ENCODE measurements at places on chromosomes 12 and 14.

- DNase-seq, result no peak
Measured at GRCh38 chr12:6582196-6582595, 14.1 kb upstream of the NOP2 start.

DNA sequence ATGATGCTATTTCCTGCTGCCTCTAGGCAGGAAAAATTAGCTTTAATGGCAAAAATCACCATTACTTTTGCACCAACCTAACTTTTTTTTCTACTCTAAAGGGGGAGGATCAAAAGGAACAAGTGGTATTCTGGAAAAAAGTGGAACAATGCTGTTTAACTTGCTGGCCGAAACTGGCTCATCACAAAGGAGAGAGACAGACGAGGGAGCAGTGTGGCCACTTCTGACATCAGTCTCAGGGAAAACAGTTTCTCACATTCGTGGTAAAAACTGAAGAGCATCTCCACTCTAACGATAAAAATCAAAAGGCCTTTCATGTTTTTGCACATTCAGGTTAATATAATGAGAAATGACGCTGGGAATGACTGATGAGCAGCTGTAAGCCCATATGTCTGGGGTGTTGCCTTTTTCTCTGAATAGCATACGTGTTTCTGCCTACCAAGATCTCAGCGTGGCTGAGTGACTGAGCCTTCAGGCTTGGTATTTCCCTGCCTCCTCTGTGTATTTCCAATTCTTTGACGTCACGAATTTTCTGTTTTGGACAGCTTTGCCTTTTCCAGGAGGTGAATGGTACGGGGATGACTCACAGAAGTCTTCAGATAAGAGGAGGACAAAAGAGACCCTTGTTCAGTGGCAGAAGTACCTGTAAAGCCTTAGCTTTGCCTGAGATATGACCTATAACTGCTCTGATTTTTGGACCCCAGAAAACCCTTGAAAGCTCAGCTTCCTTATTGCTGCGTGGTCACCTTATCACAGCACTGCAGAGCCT lies 358.8 kb downstream of the GLT1D1 start:
- no peak for DNase-seq

DNA sequence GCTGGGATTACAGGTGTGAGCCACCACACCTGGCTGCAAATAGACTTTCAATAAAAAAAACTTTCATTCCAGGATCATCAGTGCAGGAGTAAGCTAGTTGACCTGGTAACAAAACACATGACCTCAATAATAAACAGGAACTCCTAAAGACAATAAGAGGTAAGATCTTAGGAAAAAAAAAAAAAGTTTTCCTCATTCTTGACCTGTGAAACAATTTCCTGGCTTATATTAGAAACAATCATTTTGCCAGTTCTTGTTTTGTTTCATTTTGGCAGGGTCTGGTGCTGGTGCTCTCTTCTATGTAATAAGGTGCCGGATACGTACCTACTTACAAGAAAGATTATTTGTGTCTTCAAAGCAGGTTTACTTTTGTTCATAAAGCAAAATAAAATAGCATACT lies 90.6 kb upstream of the AMN1 start:
- DNase-seq, result no peak

DNA sequence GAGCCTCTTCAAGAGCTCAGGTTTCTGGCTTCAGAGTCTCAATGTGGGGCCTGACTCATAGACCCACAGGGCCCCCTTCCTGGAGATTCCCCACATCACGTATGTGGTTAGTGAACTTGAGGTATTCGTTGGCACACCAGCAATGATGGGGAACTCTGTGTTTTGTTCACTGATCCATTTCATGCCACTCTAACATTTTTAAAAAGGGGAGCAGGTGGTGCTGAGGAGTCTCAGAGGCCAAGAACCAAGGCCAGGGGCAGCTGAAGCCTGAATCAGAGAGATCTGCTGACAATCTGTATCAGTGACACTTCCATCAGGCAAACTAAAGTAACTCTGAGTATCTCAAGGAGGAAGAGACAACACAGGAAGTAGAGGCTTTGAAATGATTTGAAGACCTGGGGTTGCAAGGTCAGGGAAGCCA lies 323.4 kb downstream of the VRK1 start:
- DNase-seq, result no peak

DNA sequence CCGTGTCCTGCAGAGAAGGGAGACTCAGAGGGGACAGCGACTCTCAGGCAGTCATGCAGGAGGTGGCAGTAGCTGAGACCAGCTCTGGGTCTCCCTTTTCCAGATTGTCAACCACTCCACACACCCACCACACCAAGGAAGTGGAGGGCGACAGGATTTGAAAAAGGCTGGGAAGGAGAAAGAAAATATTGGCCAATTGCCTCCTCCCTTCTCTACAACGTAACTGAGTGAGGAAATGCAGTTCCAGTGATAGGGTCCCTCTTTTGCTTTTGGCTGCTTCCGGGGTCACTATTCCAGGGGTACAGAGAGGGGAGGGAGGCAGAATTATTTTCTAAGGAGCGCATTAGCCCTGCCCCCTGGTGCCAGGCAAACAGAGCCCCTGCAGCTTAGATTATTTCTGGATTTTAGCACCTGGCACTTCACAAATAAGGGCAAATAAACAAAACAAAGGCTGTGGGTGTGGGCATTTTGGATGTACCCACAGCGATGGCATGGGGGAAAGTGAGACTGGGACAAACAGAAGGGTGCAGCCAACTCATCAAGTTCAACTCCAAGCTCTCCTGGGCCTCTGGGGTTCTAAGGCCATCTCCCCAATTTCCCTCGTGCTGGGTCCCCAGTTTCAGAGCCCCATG lies 20.4 kb downstream of the ASB2 start:
- DNase-seq, result peak; percentile 82

DNA sequence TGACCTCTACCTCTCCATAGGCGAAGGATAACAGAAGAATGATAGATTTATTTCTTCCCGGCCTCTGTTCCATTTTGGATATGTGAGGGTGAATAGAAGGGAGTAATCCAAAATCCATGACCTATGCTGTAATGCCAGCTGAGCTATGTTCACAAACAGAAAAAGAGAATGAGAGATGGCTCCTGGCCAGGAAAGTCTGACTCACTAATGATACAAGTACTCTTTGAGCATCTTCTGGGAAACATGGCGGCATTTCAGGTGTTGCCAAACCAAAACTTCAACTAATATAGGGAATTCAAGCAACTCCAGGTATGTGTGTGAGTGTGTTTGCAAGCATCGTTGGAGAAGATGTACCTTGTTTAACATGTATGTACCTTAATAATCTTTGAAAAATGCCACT lies 55.1 kb downstream of the MED13L start:
- DNase-seq, result no peak

DNA sequence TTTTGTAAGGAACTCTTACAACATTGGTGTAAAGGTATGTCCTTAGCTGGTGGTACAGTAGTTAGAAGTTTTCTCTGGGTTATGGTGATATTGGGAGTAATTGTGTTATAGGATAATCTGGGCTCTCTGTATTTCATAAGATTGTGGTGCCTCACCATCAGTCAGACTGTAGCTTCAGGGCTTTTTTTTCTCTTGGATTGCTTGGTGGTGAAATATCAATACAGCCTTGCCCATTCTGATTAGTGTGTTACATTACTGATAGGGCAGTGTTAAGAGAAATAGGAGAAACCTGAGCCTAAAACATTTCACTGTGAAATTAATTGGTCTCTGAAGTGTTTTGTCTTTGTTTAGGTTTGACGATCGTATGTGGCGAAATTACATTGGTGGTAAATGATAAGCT lies 71.0 kb downstream of the RCOR1 start:
- no peak for DNase-seq

GRCh38 chr12:7460375-7461259 lies 16.7 kb upstream of the CD163L1 start:
- DNase-seq, result peak; percentile 47

GRCh38 chr14:69317102-69317755 lies 57.3 kb downstream of the GALNT16 start:
- no peak for DNase-seq

- DNase-seq, result no peak
Measured at GRCh38 chr12:96196781-96197180, 2.6 kb downstream of the ELK3 start.

- no peak for DNase-seq
Measured at GRCh38 chr12:54060174-54060974, 6.7 kb downstream of the HOXC4 start.

DNA sequence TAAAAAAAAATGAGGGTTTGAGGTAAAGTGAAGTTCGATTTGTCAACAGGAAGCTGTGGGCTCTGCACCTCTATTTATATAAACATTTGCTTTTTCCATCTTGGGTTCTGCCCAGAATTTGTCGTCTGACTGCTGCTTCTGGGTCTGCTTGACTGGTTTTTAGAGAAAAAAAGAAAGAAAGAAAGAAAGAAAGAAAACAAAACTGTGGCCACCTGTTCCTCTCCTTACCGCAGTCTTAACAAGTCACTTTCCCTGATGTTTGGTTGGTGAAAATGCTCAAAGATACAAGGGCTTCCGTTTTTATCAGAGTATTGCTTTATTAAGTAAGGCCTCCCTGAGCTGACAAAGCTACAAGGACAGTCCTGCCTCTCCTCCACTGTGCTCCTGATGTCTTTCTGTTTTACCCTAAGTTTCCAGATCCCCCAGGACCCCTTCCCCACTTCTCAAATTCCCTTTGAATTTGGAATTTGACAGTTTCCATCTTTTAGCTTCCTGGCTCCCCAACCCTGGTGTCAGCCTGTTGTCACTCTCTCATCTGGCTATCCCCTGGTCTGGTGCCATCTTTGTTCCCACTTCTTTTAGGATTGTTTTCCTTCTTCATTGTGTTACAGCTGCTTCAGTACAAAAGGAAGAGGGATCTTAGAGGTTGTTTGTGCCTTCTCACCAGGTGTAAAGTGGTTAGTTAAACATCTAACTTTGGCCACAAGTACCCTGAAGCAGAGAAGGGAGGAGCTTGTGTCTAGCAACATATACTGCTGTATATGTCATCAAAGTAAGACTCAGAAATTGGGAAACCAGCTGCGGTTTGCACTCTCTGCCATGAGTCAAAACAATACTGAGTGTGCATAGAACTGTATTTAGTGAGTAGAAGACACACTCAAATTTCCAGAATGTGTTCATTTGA lies 18.0 kb downstream of the MFAP5 start:
- no peak for DNase-seq

- no peak for DNase-seq
Measured at GRCh38 chr12:57620936-57621496, 9.8 kb downstream of the ARHGEF25 start.

- DNase-seq, result no peak
Measured at GRCh38 chr12:111580119-111580425, 19.0 kb downstream of the ATXN2 start.

GRCh38 chr12:130800312-130800711 lies 38.7 kb downstream of the STX2 start:
- DNase-seq, result no peak

DNA sequence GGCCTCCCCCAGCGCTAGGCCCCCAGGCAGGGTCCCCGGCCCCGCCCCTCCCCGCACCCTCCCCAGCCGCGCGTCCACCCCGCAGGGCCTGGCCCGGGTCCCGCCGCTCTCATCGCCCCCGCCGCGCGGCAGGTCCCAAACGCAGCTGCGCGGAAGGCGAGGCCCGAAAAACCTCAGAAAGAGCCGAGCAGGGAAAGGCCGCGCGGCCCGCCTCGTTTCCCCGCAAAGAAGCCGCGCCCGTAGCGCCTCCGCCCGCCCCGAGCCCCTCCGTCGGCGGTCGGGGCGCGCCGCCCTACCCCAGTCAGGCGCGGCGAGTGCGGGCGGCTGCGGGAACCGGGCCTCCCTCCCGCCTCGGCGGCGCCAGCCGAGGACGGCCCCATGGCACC lies 324 bp downstream of the POLE start:
- DNase-seq, result peak; percentile 77

DNA sequence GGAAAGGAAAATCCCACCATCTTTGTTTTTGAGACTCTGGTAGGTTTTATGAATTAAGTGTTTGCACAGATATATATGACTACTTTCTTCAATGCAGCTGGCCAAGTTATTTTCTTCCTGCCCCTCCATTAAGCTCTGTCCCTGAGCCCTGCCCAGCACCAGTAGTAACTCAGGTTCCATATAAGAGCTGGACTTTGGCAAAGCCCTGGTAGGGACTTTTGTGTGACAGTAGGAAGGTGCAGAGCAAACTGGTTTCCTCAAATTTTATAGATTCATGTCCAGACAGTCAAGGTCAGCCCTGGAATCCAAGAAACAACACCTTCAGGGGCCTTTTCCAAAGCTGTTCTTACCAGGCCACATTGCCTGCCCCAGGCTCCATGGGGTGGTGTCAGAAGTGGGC lies 47.3 kb downstream of the SSPN start:
- no peak for DNase-seq

- DNase-seq, result no peak
Measured at GRCh38 chr14:104090071-104090748, 4.7 kb downstream of the ASPG start.

DNA sequence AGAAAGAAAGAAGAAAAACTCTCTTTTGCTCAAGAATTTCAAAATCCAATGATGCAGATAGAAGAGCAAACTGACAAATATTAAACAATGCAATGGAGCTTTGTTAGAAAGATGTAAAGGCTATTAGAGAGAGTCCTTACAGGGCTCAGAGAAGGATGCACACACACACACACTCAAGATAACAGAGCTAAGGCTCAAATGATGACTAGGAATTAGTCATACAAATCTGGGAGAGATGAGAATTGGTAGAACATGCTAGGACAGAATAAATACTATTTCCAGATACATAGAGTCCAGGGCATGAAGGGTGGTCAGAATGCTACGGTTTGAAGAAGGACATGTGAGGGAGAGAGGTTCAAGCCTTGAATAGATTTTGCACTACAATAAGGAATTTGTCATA lies 650.1 kb upstream of the MDGA2 start:
- no peak for DNase-seq
